Stimulated activated CD4-positive, alpha-beta T cell treated with anti-CD3 and anti-CD28 coated beads, Interleukin-1b, Interleukin-23, amount 100 ng/mL, for 24 hours (primary cell): ENCODE measurements at places on chromosomes 6 and 20.
A peak's percentile ranks its signal among the peaks of the same experiment; 100 is the strongest.

- DNase-seq, result no peak
Measured at GRCh38 chr6:20870021-20870420, 335.8 kb downstream of the CDKAL1 start.

DNA sequence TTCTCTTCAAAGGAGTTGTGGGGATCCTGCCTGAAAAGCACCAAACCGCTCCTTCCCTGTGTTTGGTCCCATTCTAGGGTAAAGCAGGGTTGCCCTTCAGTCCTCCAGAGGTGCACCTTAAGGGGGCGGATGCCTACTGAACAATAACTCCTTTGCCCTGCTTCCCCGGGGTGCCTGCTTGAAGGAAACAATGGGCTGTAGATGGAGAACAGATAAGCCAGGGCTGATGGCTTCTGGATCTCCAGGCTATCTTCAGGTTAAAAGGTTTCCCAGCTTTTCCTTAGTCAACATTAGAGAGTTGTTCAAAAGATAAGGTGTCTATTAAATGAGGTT is 5.4 kb upstream of the PRDM1 start:
- no peak for DNase-seq

- no peak for DNase-seq
Measured at GRCh38 chr20:60131375-60131774, 173.2 kb downstream of the CDH26 start.

- DNase-seq, result no peak
Measured at GRCh38 chr20:31590717-31591225, 14.3 kb upstream of the ID1 start.

DNA sequence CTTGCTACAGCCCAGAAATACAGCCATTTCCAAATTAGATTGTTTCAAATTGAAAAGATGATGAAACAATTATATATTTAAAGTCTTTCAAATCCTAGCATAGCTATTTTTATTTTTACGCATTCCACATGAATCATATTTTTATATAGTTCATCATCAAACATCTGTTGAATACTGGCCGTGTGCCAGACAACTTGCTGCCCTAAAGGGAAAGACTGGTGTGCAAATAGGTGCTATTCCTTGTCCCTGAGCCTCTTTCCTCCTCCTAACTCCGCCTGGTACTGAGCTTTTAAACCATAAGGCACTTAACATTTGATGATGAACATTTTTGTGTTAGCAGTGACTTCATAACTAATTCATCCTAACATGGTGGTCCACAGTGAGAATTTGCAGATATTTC is 18.7 kb upstream of the PLCG1 start:
- DNase-seq, result no peak

DNA sequence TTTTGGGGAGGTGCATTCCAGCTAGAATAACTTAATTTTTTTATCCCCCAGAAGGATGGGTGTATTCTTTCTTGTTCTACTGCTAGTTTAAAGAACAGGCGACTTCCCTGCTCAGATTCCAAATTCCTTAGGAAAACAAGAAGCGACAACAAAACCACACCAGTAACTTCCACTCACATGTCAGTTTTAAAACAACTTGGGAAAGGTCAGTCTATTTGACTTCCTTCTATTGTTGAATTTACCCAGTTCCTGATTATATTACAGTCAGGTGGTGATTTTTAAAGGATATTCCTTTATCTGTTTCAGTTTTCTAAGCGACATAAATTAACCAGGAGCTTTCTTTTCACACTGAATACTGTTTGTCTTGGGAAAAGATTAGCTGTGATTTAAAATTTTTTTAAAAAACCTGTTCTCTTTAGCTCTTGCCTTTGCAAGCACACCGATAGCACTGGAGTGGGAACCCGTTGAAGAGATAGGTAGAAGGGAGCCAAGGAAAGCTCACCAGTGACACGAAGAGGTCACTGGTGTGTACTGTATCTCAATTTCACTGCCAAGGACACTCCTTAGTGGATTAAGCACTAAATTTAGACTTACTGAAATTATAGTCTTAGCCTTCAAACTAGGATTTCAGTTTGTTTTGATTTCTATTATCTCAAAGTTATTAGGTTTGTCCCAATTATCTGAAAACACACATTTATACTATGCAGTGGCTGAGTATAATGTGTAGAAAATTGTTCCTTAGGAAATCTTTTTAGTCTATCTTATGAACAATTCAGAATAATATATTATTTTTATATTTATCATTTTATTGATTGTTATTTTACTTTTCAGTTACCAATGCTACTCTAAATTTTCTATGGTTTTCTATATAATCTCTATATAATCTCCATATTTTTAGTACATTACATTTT is 22.3 kb downstream of the MARCKS start:
- DNase-seq, result no peak

DNA sequence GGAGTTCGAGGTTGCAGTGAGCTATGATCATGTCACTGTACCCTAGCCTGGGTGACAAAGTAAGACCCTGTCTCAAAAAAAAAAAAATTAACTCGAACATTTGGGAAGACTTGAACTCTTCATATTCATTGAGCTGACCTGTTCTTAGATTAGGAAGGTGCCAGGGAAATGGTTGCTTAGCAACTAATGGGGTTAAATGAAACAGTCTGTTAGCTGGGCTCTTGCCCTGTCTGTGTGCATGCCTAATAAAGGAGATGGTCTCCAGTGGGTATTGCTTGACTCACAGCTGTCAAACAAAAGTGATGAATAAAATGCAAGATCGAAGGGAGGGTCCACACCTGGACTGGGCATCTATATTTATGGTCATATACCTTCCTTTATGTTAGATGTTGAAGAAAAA is 101.8 kb downstream of the KLHL32 start:
- no peak for DNase-seq

- DNase-seq, result no peak
Measured at GRCh38 chr20:21286775-21287174, 16.4 kb upstream of the XRN2 start.

- DNase-seq, result no peak
Measured at GRCh38 chr6:26390531-26390930, 7.6 kb downstream of the BTN2A2 start.

DNA sequence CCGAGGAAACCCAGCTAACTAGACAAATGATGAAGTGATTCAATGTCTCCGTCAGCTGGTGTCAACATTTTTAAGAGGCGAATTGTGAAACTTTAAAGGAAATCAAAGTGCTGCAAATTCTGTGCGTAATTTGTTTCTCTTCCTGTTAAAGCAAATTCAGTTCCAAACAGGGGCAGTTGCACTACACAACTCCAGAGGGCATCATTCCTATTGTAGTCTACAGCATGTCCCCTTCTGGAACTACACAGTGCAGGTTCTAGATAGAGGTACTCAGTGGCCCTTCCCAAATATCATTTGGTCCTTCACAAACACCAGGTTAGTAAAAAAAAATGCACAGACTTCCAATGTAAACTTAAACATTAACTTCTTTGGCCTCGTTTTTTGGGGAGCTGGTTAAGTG is 38.3 kb upstream of the SMLR1 start:
- DNase-seq, result no peak

DNA sequence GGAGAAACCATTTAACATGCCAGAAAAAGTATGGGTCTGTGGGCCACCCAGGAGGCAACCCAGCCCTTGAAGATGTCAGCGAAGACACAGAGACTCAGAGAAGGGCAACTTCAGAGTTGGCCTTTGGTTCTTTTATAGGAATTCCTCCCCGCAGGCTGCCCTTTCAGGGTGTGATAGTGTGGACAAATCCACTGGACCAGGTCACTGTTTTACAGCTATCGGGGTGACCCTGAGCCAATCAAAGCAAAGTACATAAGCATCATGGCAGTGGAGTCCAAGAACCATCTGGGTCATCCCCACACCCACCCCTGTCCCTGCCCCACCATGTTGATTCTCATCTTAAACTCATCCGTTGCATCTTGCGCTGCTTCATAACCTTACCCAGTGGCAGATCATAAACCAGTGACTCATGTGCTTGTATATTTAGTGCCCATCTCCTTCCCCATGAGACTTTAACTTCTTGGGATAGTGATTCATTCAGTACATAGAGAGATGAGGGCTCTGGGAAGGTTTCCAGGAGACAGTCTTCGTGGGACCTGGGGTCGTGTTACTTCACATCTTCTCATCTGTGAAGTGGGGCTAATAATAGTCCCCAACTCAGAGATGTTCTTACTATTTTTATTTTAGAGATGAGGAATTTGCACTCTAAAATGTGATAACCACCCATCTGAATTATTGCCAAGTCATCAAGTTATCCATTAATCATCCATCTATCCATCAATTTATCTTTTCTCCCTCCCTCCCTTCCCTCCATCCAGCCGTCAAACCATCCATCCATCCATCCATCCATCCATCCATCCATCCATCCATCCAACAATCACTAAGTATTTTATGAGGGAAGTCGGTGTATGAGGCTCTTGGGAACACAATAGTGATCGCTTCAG is 51.0 kb downstream of the EDN3 start:
- DNase-seq, result no peak

DNA sequence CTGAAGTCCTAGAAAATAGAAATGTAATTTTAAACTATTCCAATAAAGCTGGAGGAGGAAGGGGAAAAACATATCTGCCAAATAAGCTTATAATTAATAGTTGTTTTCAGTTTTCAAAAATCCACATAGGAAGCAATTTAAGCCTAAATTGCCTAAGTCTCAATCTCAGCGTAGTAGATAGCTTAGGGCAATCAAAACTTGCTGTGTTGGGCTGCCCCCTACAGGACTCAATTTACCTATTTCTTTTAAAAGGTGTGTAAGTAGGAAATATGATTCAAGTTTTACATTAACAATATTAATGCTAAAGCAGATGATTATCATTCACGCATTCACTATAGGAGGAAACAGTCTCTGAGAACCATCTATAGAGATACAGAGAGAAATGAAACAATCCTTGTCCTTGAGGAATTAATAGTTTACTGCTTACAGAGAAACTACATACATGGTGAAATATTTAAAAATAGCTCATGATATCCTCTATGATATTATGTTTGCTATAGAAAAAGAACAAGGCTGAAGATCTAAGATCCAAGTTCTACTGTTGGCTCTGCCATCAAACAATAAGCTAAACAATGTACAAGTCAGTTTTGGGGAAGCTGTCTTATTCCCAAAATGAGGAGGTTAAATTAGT is 102.1 kb downstream of the ATG5 start:
- DNase-seq, result peak; percentile 47

DNA sequence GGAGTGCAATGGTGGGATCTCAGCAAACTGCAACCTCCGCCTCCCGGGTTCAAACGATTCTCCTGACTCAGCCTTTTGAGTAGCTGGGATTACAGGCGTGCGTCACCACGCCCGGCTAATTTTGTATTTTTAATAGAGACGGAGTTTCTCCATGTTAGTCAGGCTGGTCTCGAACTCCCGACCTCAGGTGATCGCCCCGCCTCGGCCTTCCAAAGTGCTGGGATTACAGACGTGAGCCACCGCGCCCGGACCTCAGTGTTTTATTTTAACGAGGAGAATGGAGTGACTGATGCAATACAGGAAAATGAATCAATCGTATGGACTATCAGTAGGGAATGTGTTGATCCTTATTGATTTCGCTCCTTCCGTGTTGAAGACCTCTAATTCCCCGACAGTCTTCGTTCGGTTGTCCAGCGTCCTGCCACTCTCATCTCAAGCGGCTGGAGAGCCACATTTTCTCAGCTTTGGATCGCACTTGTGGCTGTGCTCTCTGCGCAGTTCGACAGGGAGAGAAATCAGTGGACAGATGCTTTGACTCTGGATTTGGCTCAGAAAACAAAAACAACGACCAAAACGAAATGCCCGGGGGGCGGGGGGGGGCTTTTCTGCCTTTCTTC is 166.2 kb downstream of the TRIM27 start:
- no peak for DNase-seq

DNA sequence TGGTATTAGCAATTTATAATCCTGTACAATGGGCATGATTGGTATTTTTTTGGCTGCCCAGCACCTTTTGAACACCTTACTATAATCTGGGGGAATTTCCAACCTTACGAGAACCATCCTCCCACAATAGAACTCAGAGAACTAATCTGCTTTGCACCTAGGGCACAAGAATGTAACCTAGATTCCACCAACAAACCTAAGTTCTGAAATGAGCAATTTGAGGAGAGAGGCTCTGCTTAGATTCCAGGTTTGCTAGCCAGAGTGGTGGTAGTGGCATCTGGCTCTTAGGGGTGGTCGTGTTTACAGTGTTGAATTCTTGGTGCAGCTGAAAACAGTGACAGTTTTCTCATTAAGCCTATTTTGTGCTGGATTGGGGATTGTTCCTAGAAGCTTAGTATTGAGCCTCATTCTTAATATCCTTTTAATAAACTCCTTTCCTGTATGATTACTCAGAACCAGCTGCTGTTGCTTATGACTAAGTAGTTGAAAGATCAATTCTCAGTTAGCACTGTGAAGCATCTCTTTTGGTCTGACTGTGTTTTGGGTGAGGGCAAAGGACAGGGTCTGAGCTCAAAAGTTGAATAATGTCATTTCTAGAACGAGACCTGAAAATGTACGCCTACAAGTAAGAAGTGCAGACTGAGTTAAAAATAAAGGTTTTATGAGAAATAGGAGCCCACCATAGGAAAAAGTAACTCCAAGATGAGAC is 385.6 kb downstream of the CDKAL1 start:
- no peak for DNase-seq

GRCh38 chr6:57162028-57162427 is 10.1 kb upstream of the BAG2 start:
- no peak for DNase-seq

DNA sequence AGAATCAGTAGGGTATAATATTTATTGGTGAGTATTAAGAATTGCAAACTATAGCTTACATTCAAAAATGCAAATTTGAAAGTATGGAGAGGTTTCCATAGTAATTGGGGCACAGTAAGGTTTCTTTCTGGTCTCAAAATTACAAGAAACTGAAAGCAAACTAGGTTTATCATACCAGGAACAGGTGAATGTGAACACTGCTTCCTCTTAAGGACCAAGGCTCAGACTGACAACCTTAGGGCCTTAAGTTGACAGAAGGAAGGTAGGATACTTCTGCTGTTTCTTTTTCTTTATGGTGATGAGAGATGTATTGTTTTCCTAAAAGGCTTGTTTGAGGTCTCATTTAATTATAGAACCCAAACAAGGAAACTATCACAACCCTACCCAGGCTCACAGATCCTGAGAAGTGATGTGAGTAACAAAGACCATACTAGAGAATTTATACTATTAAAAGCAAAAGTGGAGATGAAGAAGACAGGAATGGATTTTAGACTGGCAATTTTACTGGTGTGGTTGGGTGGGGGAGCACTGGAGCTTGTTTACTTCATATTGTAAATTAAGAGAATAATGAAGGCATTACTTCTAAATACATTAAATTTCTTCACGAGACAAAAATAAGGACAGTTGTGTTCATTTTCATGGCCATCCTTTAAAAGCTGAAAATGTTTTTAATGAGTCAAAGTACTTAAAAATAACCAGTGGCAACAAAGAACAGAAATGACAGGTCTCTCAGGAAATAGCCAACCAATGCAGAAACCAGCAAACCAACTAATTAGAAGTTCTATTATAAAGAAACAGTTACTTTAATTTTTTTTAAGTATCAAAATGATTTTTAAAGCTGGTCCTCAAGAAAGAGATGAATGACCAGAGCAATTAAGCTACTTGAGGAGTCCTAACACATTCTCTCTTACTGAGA is 21.3 kb downstream of the STAU1 start:
- DNase-seq, result no peak

GRCh38 chr20:31788578-31788977 is 30.6 kb upstream of the MYLK2 start:
- DNase-seq, result no peak
